ENCODE measurements at places on chromosomes 5 and 9.

DNA sequence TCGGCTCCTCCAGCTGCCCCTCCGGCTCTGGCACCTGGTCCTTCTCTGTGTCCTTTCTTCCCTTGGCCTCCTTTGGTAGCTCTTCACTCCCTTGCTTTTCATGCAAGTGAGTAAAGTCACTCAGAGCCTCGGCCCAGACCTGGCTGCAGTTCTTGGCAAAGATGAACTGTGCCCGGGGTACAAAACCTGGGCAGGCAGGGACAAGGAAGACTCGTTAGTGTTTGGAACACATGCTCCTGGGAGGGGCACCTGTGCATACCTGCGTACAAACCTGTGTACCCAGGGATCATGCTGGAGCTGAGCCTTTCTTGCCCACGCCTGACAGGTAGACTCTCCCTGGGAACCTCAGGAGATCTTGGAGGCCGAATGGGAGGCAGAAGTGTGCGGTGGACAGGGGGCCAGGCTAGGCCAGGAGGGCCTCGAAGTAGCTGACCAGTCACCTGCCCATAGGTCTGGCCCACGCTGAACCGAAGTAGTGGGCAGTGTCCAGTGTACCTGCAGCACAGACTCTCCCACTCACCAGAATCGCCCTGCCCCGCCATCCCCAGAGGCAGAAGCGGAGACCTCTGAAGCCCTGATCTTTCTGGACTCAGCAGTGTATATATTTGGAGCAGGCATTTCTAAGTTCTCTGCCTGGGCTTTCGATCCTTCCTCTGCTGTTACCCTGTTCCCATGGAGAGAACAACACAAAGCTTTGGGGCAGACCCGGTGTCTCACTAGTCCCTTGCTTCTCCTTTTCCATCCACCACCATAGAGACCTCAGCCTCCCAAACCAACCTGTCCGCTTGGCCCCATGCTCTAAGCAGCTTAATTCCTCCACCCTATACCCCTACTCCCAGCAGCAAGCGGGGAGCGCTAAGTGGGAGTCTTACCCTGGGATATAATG is 41.9 kb upstream of the TESK1 start:
- no peak for DNase-seq

GRCh38 chr9:70466976-70467561 is 52.6 kb upstream of the KLF9 start:
- DNase-seq: no peak

- DNase-seq: no peak
These were observed 434.6 kb downstream of the TAF11L14 start for GRCh38 chr5:18068826-18069225.

- no peak for DNase-seq
These were observed 247.2 kb downstream of the FSTL4 start for GRCh38 chr5:133364936-133365707.

DNA sequence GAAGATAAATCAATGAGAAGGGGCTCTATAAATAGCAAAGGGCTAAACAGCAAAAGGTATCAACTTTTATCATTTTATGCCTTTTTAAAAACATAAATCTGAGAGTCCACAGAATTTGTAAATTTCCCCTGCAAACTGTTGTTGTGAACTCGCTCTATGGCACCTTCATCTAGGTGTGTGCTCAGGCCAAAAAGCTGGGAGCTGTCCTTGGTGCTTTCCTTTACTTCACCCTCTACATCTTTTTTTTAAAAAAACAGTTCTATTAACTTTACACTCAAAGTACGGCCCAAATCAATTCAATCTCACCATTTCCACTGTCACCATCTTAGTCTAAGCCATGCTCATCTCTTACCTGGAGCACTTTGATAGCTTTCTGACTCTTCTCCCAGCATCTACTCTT is 108.2 kb upstream of the GPR151 start:
- DNase-seq: no peak

DNA sequence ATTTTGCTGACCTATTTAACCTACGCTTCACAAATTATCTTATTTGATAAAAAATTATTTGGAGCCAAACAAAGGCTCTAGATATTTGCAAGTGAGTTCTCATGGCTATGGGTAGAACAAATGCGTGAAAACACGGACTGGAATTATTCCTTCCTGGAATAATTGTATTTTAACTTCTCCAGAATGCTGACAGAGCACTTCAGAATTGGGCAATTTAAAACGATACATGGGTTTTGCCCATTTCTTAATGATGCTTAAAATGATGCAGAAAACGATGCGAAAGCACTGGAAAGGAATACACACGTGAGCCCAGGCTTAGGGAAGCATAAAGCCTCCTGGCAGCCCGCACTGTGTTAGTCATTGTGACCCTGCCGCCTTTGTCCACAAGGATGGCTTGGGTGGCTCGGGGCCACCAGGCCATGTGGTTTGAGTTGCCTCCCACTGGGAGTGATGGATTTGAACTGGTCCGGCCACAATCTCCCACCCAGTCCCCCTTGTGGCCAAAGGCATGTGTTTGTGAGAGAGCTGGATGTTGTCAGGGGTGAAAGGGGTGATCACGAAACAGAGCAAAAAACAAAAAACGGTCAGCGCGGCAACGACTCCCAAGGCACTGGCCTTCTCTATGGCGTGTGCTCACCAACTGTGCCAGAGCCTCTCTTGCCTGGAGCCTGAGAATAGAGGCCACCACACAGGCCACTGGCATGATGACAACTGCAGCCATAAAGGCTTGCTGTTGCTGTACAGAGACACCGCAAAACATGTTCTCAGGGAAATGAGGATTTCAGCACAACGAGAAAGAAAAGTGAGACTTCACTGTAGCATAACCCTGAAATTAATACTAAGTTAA is 234.2 kb upstream of the ADAMTS16 start:
- DNase-seq: no peak

GRCh38 chr5:154287136-154287535 is 96.6 kb downstream of the GALNT10 start:
- DNase-seq: no peak

GRCh38 chr9:77392328-77392727 is 215.0 kb downstream of the VPS13A start:
- no peak for DNase-seq

- no peak for DNase-seq
These were observed 220.4 kb downstream of the ARRDC3 start for GRCh38 chr5:91162534-91163381.

DNA sequence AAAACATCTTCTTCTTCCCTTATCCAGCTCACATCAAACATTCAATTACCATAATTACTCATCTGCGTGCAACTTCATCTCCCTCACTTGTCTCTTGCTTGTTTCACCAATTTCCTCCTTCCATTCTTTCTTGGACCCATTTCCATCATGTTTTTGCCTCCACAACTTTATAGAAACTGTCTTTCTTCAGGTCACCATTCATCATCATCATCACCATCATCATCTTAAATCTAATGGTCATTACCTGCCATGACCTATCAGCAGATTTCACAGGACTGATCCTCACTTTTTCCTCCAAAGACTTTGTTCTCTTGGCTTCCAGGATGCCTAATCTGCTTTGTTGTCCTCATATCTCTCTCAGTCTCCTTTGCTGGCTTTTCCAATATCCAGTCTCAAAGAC is 495.6 kb downstream of the DNAH5 start:
- no peak for DNase-seq

- DNase-seq: no peak
These were observed 413.4 kb upstream of the ITGA1 start for GRCh38 chr5:52374286-52374685.

DNA sequence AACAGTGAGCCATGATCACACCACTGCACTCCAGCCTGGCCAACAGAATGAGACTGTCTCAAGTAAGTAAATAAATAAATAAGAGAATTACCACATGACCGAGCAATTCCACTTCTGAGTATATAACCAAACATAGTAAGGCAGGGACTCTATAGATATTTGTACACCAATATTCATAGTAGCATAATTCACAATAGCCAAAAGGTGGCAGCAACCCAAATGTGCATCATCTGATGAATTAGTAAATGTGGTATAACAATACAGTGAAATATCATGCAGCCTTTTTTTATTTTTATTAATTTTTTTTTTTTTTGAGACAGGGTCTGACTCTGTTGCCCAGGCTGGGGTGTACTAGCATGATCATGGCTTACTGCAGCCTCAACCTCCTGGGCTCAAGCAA is 33.1 kb downstream of the ALDH7A1 start:
- no peak for DNase-seq

GRCh38 chr5:153783362-153783658 is 255.4 kb downstream of the FAM114A2 start:
- DNase-seq: no peak

- no peak for DNase-seq
These were observed 18.5 kb downstream of the JADE2 start for GRCh38 chr5:134543820-134544614.

DNA sequence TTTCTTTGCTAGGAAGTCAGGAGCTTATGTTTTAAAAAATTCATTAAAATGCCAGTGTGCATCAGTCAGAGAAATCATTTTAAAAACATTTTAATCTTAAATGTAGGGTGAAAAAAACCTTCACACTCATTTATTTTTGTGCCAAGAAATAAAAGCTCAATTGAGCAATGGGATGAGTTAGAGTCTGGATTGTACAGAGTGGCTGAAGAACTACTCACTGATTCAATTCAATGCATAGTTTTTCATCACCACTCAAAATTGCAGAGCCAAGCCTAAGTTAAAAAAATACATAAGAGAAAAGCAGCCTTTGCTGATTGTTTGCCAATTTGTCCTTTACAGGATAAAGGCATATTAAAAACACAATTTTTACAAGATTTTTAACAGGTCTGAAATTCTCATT is 168.2 kb upstream of the DMRTA1 start:
- DNase-seq: no peak

- no peak for DNase-seq
These were observed 397.5 kb downstream of the HTR1A start for GRCh38 chr5:63564789-63565188.

GRCh38 chr9:2810420-2811075 is 33.3 kb downstream of the PUM3 start:
- no peak for DNase-seq

GRCh38 chr5:40404613-40405012 is 275.1 kb upstream of the PTGER4 start:
- DNase-seq: no peak

- no peak for DNase-seq
These were observed 29.8 kb downstream of the TDRD7 start for GRCh38 chr9:97441729-97442128.

DNA sequence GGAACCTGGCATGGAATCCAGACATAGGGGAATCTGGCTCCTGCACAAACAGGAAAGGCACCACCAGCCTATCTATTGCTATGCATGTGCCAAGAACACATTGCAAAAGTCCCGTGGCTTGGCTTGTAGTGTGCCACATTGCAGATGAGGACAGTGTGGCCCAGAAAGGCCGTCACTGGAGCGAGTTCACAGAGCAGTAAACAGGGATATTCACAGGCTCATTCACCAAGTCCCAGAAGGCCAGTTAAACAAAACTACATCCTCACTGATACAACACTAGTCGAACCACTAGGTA is 39.6 kb upstream of the TRIM32 start:
- no peak for DNase-seq

- no peak for DNase-seq
These were observed 87.9 kb upstream of the TRIO start for GRCh38 chr5:14054965-14055963.

DNA sequence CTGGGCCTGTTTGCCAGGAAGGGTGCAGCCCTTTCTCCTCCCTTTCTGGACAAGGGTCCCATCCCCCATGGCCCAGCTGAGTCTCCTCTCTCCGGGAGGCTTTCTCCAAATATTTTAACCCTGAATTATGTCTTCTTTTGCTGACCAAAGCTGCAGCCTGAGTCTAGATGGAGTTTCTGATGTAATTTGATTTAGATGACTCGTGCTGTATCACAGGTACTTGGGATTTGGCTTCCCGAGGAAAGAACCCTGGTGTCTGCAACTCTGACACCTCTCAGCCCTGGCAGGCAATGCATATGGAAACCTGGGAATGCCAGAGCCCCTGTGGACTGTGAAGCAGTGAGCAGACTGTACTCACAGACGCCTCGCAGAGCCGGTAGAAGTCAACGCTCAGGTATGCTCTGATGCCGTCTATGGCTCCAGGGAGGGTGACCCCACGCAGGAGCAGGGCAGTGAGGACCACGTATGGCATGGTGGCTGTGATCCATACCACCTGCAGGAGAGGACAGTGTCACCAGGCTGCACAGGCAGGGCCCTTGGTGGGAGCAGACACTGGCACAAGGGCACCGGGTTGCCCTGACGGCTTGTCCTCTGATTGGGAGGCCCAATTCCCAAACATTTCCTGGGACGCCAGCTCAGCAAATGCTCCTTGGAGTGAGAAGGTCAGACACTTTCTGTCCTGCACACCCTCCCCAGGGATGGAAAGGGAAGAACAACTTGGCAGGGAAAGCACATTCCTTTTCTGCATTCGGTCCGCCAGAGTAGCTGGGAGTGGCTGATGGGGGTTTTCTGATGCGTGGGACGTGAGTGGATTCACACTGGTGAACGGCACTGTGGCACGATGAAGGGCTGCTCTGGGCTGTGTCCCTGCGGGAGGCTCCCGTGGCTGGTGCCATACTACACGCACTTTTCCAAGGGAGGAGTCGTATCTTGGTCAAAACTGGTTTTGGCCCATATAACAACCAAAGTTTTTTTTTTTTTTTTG is 24.7 kb downstream of the SLC6A3 start:
- DNase-seq: no peak

DNA sequence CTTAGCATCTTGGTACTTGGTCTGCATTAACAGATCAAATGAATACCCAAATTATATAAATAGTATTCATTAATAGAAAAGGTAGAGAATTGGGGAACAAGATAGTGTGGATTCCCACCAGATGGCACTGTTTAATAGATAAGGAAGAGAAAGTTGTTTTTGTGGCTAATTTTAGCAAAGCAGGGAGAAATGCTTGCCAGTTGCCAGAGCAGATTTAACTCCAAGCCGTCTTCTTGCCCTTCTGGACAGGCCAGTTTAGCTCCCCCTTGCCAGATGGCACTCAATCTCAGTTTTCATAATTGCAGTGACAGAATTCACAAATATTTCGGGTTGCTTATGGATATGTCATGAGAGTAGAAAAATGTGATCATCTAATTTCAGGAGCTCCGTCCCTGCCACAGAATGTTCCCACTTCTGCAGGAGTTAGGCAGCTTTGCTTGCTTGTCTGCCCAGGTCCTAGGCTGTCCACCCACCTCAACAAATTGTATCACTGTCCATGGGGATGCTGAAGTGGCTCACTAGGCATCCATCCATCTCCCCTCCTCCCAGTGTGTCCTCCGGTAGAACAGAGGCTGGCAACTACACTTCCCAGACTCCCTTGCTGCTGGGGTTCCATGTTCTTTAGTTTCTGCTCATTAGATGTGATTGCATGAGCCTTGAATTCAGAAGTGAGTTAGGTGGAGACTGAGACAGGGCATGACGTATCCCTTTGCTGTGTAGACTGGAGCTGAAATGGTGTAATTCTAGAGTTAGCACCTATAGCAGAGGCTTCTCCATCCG is 11.8 kb upstream of the HEXB start:
- DNase-seq: no peak

GRCh38 chr5:179404321-179405053 is 59.2 kb upstream of the ADAMTS2 start:
- DNase-seq: no peak

All from left forelimb (tissue), 1 donor.